ENCODE measurements at places on chromosomes 5 and 9.

DNA sequence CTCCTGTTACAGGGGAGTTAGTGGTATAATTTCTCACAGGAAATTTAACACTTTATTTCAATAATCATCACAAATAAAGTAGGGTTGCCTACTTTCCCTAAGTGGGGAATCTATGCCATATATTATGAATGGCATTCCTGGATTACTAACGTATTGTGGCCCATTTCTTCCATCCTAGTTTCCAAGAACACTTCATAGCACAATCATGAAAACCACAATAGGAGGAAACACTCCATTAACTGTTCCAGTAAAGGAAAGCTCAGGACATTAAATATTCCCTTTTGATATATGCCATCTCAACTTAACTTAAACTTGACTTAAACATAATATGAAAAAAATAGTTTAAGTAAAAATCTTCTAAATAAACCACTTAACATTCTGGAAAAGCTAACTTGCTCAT is 2.1 kb downstream of the CPLANE1 start:
- DNase-seq = no peak

DNA sequence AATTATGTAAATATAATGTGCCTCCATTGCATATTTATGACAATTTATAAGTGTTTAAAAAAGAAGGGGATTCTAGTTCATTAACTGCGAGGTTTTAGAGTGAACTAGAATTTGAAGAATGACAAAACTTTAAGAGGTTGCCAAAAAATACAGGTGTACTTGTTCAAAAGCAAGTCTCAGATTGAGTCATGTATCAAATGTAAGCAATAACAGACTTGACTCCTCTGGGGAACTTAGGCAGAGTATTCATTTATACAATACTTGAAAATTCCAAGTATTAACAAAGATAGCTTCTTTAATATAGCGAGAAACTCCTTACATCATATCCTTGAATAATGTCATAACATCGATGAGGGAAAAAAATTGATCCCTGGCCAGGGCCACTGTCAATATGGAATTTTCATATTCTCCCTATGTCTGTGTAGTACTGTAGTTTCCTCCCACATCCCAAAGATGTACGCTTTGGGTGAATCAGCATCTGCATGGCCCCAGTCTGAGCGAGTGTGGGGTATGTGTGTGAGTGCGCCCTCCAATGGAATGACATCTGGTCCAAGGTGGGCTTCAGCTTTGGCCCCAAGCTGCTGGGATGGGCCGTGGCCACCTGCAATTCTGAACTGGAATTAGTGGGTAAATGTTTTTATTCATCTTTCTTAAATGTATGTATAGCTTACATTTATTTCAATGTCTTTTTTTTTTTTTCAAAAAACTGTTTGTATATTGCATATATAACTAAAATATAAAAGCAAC is 70.1 kb downstream of the RIC1 start:
- DNase-seq = no peak

GRCh38 chr9:8653855-8654254 is 854.3 kb upstream of the DMAC1 start:
- DNase-seq = no peak

- DNase-seq = no peak
Measured at GRCh38 chr5:51882647-51883046, 499.4 kb downstream of the ISL1 start.

DNA sequence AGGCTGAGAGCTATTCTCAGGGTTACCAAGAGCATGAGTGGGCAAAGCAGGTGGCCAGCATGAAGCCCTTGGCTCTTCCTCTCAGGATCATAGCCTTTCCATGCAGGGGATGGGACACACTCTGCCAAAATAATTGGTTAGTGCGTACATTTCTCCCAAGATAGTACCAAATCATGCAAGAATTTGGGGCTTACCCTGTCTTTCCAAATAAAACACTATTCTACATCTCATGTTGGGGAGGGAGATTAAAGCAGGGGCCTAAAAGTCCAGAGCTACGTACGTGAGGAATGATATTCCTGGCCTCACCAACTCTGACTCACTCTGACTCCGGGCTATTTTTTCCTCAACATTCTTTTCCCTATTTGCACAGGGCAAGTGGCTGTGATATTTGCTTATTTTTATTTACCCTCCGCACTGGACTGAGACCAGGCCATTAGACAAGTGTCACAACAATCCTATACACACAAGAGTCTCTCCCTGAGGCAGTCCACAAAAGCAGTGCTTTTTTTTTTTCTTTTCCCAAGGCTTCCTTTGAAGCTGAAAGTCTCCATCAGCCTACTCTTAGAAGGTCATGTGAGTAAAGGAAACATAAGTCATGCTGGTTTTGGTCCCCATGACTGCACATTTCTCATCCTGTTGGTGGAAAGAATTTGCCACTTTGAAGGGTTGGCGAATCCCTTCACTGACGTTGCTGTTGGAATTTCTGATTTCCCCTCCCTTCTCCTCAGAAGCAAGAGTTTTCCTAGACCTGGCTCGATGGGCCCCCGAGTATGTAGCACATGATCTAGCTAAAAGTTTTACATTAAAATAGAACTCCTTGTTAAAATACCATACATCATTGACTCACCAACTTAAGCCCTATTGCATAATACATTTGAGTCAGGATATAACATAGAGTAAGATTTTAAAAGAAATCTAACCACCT is 40.0 kb downstream of the TMEM252 start:
- no peak for DNase-seq

All from activated CD4-positive, alpha-beta T cell treated with anti-CD3 and anti-CD28 coated beads for 4 hours (primary cell).